Vagina (tissue), 2 donors: ENCODE measurements at places on chromosomes 7 and 10. TPM values are rescaled to one million over a fixed set of nuclear protein-coding genes. Genes with fewer than 3 reads are reported as not detected.

- H3K4me1 ChIP-seq: peaks cover 10% of the 10 kb centered on the region
- H3K36me3 ChIP-seq: no peaks in the 10 kb centered on the region
- H3K4me3 ChIP-seq: no peak overlapping the region
These were observed 251.7 kb upstream of the PITRM1 start for GRCh38 chr10:3424111-3424851.

DNA sequence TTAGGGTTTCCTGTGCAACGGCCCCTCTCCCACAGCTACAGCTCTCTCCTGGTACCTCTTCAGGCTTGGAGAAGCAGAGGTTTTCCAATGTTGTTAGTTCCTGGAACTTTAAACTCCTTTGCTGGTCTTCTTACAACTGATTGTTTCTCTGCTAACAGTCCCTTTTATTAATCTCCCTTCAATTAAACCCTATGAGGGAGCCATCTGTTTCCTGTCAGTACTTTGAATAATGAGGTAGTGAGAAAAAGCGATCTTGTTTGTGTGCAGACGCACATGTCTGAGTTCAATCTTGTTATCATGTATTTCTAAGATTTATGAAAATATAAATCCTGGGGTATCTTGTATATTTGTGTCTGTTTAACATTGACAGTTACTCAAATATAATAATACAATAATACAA lies 102.4 kb downstream of the MDFIC start:
- H3K27ac ChIP-seq: no peak overlapping the region
- no peaks in the 10 kb centered on the region for H3K36me3 ChIP-seq
- H3K27me3 ChIP-seq: no peaks in the 10 kb centered on the region
- DNase-seq: no peak
- no peaks in the 10 kb centered on the region for H3K4me1 ChIP-seq
- H3K4me3 ChIP-seq: no peak overlapping the region

- H3K4me1 ChIP-seq: peaks cover 39% of the 10 kb centered on the region
- H3K4me3 ChIP-seq: peak overlapping the region; percentile 9
- no peaks in the 10 kb centered on the region for H3K36me3 ChIP-seq
These were observed 3.3 kb downstream of the GRID1 start for GRCh38 chr10:86363184-86363832.

Gene OR2A5
- not detected for total RNA-seq

GRCh38 chr10:115214829-115215228 lies 121.7 kb downstream of the ATRNL1 start:
- H3K36me3 ChIP-seq: no peaks in the 10 kb centered on the region
- no peaks in the 10 kb centered on the region for H3K27me3 ChIP-seq
- no peak overlapping the region for H3K27ac ChIP-seq
- no peaks in the 10 kb centered on the region for H3K4me1 ChIP-seq
- DNase-seq: no peak

GRCh38 chr10:111984057-111984456 lies 199.5 kb downstream of the GPAM start:
- no peaks in the 10 kb centered on the region for H3K36me3 ChIP-seq
- no peak overlapping the region for H3K4me3 ChIP-seq
- no peaks in the 10 kb centered on the region for H3K4me1 ChIP-seq
- no peak overlapping the region for H3K27ac ChIP-seq
- DNase-seq: no peak

Gene BMPER
- total RNA-seq: 5.2 TPM

Gene EPHA1
- total RNA-seq: 51.3 TPM

Gene TCF7L2
- total RNA-seq: 44.4 TPM

GRCh38 chr10:126732868-126733267 lies 62.4 kb upstream of the C10orf90 start:
- H3K4me1 ChIP-seq: peaks cover 18% of the 10 kb centered on the region
- DNase-seq: no peak
- H3K36me3 ChIP-seq: no peaks in the 10 kb centered on the region
- no peak overlapping the region for H3K4me3 ChIP-seq
- no peak overlapping the region for H3K27ac ChIP-seq
- H3K27me3 ChIP-seq: no peaks in the 10 kb centered on the region

DNA sequence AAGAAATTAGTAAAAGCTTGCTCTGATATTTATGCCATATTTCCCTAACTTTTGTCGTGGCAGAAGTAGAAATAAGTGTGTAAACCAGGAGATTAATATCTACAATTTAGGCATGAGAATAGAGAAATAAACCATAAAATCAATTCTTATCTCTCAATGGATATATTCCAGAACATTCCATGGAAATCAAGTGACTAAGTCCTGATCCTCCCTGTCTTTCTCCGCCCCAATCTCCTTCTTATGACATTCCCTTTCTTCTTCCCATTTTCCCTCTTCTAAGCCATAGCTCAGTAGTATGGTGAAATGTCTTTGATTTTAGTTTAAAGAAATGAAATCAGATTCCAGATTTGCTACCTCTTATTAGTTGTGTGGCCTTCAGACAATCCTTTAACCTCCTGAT lies 88.8 kb downstream of the TBXAS1 start:
- no peak overlapping the region for H3K27ac ChIP-seq
- H3K27me3 ChIP-seq: no peaks in the 10 kb centered on the region
- peaks cover 36% of the 10 kb centered on the region for H3K4me1 ChIP-seq
- H3K36me3 ChIP-seq: no peaks in the 10 kb centered on the region
- no peak overlapping the region for H3K4me3 ChIP-seq
- DNase-seq: no peak

- H3K27ac ChIP-seq: no peak overlapping the region
- DNase-seq: no peak
- no peak overlapping the region for H3K4me3 ChIP-seq
- H3K4me1 ChIP-seq: no peaks in the 10 kb centered on the region
- no peaks in the 10 kb centered on the region for H3K27me3 ChIP-seq
These were observed 6.3 kb upstream of the NSMCE4A start for GRCh38 chr10:121981346-121981745.

Gene TMEM273
- total RNA-seq: 17.9 TPM

DNA sequence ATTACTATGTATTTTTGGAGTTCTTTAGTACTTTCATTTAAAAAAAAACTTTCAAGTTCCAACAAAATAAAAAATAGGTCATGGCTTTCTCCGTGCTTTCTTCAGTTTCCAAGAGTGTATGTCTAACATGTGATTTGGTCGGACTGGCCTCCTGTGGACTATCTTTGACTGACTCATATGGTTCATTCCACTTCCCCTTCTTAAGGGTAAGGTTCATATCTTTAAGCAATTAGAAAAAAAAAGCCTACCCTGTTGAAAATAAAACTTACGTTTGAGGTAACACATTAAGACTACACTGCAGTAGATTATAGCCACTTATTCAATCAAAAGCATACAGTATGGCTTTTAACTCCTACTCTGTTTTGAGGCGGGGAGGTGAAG lies 112.8 kb upstream of the AHR start:
- H3K27ac ChIP-seq: no peak overlapping the region
- no peak overlapping the region for H3K4me3 ChIP-seq
- no peak for DNase-seq

DNA sequence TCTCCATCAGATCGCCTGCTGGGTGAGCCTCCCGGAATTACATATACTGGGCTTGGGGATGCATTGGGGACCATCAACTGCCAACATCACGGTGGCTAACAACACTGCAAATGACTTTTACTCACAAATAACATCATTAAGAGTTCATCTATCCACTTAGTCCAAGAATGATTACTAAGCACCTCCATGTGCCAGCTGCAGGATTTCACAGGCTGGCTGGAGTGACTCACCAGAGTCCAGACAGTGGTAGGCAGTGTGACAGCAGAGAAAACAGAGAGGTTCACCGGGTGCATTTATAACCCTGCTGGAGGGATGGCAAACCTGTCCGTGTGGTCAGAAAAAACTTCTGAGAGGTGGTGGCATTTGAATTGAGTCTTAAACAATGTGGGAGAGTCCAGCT lies 3.2 kb upstream of the IGFBP3 start:
- no peak for DNase-seq
- no peak overlapping the region for H3K4me3 ChIP-seq
- H3K27me3 ChIP-seq: no peaks in the 10 kb centered on the region
- no peaks in the 10 kb centered on the region for H3K36me3 ChIP-seq

Gene GNG11
- 15.0 TPM for total RNA-seq

DNA sequence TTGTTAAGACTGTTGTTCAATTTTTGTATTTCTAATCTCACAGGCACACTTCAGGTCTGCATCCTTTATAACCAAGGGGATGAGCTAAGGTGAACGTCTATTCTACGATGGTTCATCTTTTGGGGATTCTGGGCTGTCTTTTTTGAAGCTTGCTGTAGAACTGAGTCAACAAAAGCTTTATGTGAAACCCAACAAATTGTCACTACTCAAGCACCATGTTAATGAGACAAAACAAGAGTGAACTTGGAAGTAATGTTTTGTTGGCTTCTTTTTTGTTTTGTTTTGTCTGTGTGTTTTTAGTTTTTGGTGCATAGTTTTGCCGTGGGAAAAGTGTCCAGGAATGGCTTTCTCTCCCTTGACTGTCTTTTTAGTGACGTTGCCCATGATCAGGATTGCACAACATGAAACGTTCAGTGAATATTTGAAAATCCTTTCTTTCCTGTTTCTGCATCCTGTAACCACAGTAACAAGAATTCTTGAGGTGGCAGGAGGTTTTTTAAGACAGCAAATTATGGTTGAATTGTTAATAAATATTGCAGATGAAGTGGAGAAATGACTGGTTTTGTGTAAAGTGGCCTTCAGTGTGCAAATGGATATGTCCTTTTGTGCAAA lies 65.6 kb downstream of the WIPF3 start:
- no peaks in the 10 kb centered on the region for H3K27me3 ChIP-seq
- H3K36me3 ChIP-seq: no peaks in the 10 kb centered on the region
- no peak overlapping the region for H3K4me3 ChIP-seq
- no peak overlapping the region for H3K27ac ChIP-seq

DNA sequence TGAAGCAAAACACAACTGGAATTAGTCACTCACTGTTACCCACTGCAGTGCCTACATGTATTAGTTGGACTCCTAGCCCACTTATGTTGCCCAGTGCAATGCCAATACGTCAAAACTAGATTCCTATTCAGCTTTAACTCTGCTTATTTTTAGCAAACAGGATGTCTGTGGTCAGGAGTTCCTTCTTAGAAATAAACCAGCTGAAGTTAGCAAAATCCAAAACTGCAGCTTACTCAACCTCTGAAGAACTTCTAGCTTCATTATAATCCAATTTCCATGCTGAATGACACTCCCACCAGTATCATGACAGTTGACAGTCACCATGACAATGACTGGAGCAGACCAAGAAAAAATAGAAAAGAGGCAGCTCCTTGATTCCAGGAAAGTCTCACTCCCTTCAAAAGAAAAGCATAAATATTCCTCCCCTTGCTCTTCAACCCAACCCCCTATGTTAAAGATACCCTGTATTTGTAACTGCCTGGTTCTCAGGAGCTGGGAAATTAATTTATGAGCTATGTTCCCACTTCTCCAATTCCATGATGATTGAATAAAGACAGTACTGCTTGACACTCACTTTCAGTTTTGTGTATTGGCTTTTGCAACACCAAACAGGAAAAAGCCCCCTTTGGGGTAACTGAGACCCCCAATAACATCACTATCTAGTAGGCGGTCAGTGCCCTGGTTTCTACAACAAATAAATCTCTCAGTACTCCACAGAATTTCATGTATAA lies 327.4 kb downstream of the SORCS1 start:
- H3K4me1 ChIP-seq: no peaks in the 10 kb centered on the region
- no peak for DNase-seq
- no peak overlapping the region for H3K27ac ChIP-seq
- no peak overlapping the region for H3K4me3 ChIP-seq
- H3K36me3 ChIP-seq: no peaks in the 10 kb centered on the region
- no peaks in the 10 kb centered on the region for H3K27me3 ChIP-seq

DNA sequence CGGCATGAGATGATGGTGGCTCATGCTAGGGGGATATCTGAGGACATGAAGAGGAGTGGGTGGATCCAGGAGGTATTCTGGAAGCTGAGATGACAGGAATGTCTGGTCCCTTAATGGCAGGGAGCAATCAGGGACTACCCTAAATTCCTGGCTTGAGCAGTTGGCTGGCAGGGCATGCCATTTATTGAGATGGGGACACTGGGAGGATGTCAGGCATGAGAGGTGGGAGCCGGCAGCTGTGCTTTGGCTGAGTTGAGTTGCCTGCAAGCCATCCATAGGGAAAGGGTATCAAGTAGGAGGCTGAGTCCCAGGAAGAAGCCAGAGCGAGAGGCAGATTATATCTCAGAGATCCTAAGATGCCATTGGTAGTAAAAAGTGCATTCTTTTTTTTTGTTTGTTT lies 69.6 kb downstream of the COL26A1 start:
- no peak for DNase-seq
- H3K27me3 ChIP-seq: no peaks in the 10 kb centered on the region
- H3K36me3 ChIP-seq: no peaks in the 10 kb centered on the region
- H3K4me3 ChIP-seq: no peak overlapping the region
- no peaks in the 10 kb centered on the region for H3K4me1 ChIP-seq

- H3K27ac ChIP-seq: no peak overlapping the region
- no peak for DNase-seq
- H3K36me3 ChIP-seq: no peaks in the 10 kb centered on the region
These were observed 102.4 kb upstream of the SEMA3D start for GRCh38 chr7:85289279-85289678.

Gene SLC39A12
- not detected for total RNA-seq

- peak overlapping the region; percentile 2 for H3K27ac ChIP-seq
- no peaks in the 10 kb centered on the region for H3K27me3 ChIP-seq
- DNase-seq: no peak
- H3K36me3 ChIP-seq: no peaks in the 10 kb centered on the region
- H3K4me3 ChIP-seq: no peak overlapping the region
These were observed 193.1 kb upstream of the SEMA3C start for GRCh38 chr7:81111781-81112540.

GRCh38 chr10:33783078-33783477 lies 448.6 kb upstream of the NRP1 start:
- H3K4me1 ChIP-seq: no peaks in the 10 kb centered on the region
- no peak overlapping the region for H3K27ac ChIP-seq
- H3K27me3 ChIP-seq: no peaks in the 10 kb centered on the region
- no peaks in the 10 kb centered on the region for H3K36me3 ChIP-seq
- no peak for DNase-seq

DNA sequence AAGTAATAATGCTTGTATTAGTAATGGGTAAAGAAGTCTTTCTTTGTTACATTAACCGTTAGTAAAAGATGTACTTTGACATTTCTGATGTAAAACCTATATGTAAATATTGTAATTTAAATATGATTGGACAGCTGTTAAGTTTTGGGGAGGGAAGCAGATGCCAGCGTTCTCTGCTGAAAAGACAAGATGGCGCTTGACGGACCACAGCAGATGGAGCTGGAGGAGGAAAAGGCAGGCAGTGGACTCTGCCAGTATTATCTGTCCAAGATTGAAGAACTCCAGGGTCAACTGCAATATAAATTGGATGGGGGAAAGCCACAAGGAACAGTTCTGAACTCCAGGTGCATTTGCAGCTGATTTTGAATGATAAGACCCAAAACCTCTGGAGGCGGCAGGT lies 86.9 kb downstream of the ZNRF2 start:
- no peak for DNase-seq
- no peaks in the 10 kb centered on the region for H3K4me1 ChIP-seq
- no peak overlapping the region for H3K27ac ChIP-seq
- H3K4me3 ChIP-seq: no peak overlapping the region
- peaks cover 6% of the 10 kb centered on the region for H3K36me3 ChIP-seq
- no peaks in the 10 kb centered on the region for H3K27me3 ChIP-seq

GRCh38 chr10:70575486-70575873 lies 27.1 kb downstream of the PRF1 start:
- H3K4me1 ChIP-seq: peaks cover 17% of the 10 kb centered on the region
- no peak overlapping the region for H3K4me3 ChIP-seq
- no peaks in the 10 kb centered on the region for H3K36me3 ChIP-seq
- no peak for DNase-seq

GRCh38 chr7:106812027-106812643 lies 52.9 kb upstream of the PIK3CG start:
- H3K36me3 ChIP-seq: no peaks in the 10 kb centered on the region
- no peak overlapping the region for H3K27ac ChIP-seq
- H3K4me3 ChIP-seq: no peak overlapping the region
- H3K27me3 ChIP-seq: no peaks in the 10 kb centered on the region
- DNase-seq: peak; percentile 76

Gene LIPM
- total RNA-seq: not detected
